ENCODE measurements at places on chromosomes 12 and 14.

DNA sequence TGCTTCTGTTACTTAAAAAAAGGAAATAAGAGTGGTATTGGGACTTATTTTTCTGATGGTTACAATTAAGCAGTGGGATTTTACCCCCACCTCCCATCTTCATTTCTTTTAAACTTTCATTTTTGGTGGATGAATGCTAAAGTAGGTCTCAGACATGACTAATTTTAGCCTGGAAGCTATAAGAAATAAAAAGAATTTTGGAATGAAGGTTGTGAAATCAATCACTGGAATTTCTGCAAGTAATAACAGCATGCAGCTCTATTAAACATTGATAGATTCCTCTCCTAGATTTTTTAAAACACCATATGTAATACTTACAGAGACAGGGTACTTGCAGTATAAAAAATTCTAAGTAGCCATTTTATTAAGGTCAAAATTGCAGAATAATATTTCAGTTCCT, 164.2 kb upstream of the CLEC14A start:
- DNase-seq: no peak

DNA sequence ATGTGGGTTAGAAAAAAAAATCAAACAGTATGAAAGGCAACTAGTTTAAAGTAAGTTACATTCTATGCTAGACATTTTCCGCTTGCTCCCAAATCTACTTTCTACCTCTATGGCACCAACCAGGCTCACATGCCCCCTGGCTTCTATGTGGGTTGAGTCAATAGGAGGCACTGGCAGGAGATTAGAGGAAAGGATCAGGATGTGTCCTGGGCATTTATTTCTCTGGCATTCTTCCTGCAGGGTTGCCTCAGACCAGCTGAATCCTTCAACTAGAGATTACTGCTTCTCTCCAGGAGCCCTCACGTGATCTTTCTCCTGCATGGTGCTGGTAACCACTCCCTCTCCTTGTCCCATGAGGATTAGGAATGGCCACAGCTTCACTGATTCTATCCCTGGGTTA, 14.9 kb upstream of the CCDC60 start:
- DNase-seq: no peak

- no peak for DNase-seq
These were observed 351.0 kb upstream of the FKBP4 start for GRCh38 chr12:2443776-2444175.

- peak; percentile 14 for DNase-seq
These were observed 58.3 kb upstream of the EEA1 start for GRCh38 chr12:92987362-92987761.

DNA sequence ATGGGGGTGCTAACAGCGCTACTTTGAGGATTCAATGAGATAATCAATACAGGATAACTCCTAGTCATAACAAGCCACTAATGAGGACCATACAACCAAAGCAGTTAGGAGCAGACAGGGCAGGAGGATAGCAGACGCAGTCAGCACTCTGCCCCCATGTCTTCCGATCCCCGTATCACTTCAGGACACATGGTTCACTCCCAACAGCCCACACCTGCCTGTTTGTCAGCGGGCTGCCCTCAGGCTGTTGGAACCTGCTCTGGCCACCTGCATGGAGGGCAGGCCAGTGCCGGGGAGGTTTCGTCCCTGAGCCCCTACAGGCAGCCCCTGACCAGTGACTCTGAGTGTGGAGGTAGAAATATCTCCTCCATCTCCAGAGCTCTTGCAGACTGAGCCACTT, 37.1 kb upstream of the LTBP2 start:
- DNase-seq: no peak

GRCh38 chr14:84181072-84181471, 1348.9 kb upstream of the FLRT2 start:
- DNase-seq: no peak

GRCh38 chr12:121334513-121335343, 17.5 kb downstream of the ANAPC5 start:
- DNase-seq: peak; percentile 8

- DNase-seq: no peak
These were observed 763.9 kb downstream of the GALC start for GRCh38 chr14:87229131-87229530.

DNA sequence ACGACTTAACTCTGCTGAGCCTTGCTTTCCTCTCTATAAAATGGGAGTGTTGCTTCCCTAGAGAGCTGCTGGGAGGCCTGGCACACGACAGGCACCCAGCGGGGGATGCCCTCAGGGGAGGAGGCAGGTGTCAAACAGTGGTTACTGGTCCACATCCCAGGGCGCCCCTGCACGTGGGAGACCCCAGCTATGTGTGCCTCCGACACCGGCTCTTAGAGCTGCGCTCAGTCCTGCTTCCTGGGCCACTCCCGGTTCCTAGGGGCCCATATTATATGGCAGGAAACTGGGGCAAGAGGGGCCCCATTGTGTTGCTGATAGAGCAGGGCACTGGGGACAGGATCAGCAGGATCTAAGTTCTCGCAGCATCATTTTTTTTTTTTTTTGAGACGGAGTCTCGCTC, 47.3 kb downstream of the CHGA start:
- DNase-seq: no peak

GRCh38 chr12:57899010-57899662, 42.2 kb upstream of the ATP23 start:
- peak; percentile 96 for DNase-seq

GRCh38 chr12:104598342-104599271, 141.9 kb downstream of the CHST11 start:
- no peak for DNase-seq

DNA sequence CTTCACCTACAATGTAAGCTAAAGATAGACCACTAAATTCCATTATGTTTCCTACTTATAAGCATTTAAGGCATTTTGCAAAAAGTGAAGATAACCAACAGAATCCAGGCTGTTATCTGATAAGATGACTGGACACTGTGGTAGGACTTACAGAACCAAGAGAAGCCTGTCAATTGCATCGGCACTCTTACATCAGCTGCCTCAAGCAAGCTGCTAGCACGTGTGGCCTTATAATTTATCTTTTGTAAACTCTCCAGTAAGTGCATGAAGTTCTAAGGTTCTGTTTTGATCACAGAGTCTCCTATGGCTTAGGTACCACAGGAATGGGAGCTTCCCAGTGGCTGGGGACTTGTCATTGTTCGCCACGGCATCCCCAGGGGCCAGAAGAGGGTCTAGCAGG, 88.7 kb downstream of the TRAFD1 start:
- DNase-seq: no peak

GRCh38 chr14:75158843-75159614, 17.4 kb downstream of the TMED10 start:
- DNase-seq: no peak

- DNase-seq: peak; percentile 49
These were observed 174.2 kb upstream of the SLC38A2 start for GRCh38 chr12:46546634-46547273.

GRCh38 chr12:94575024-94575423, 75.3 kb downstream of the TMCC3 start:
- no peak for DNase-seq

DNA sequence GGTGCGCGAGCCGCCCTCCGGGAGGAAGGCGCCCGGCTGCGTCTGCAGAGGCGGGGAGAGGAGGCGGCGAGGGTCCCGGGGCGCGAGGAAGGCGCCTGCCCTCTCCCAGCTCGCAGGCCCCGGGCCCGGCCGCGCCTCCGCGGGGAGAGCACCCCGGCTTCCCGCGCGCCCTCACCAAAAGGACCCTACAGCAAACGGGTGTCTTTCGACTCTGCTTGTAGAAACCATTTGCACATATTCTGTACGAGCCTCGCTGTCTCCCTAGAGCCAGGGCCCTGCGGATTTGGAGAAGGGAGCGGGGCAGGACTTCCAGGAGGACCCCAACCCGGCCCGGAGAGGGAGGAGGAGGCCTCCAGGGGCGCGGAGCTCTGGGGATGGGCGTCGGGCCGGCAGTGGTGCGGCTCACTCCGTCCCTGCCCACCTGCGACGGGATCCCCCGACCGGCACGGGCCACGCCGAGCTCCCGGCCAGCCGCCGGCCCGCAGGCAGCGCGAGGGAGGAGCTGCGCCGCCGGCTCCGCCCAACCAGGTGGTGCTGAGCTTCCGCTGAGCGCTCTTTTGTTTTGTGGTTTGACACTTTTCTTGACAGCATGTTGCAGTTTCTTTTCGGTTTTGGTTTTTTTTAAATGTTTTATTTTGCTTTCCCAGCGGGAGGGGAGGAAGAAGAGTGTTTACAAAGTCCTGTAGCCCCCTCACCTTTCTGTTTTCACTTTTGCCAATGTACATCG, 103.3 kb upstream of the FKBP4 start:
- peak; percentile 66 for DNase-seq

DNA sequence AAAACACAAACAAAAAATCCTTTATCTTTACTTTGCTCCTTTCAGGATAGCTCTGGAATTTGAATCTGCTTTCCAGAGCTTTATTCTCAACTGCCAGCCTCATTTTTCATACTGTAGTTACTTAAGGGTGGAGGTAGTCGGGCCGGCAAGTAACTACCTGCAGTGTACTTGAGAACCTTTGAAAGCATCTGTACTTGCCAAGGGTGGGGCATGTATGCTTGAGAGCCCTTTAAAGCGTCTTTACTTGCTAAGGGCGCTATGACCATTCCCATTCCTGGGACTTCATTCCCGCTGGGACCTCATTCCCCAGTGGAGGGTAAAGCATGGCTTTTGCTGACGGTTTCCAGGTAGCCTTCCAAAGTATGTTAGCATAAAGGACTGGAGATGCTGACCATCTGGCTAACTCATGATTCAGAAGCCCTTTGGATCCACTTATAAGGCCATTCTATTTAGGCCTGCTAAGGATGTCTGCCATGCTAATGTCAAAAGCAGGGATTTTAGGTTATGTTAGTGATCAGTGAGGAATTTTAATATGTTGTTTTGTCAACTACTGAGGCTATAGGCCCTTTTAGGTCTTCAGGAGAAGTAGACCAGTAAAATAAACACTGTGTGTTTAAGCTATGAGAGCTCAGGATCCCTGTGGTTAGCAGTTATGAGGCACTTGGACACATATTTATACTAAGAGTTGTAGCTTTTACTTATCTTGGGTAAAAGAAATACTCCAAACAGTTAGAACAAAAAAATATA, 74.9 kb downstream of the CRADD start:
- no peak for DNase-seq

DNA sequence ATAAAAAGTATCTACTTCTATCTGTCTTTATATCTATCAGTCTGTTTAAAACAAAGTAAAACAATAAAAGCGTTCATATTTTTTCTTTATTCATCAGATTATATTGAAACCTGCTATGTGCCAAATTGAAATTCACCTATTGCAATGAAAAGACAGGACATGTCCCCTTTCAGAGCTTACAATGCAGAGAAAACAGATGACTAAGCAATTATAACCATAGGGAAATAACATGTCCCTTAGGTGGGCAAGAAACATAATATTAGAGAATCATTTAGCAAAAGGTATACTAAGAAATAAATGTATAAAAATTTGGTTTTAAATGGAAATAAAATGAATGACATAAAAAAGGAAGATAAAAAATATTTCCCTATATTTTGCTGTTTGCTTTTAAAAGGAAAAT, 1421.3 kb downstream of the FSCB start:
- no peak for DNase-seq

DNA sequence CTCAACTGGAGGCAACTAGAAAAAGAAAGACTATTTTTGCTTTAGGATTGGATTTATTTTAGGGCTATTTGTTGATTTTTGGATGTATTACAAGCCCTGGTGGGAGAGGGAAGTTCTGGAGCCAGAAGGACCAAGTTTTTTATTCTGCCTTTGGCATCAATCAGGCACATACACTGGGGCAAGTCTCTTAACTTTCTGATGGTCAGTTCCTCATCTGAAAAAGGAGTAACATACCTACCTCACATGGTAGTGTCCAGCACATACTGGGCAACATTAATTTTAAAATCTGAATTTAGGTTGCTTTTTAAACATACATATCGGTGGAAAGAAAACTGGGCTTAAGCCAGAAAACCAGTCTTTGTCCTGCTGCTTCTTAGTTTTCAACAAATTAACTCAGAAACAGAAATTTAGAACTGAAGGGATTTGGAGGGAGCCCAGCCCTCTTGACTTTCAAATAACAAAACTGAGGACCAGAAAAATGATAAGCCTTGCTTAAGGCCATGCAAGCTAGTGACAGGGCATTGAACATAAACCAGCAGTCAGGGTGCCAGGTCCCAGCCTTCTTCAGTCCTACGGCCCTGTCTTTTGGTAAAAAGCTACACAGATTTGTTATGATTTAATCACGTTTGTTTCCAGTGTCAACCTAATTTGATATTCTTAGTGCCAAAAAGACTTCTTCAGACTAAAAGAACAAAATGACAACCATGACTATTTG, 90.2 kb upstream of the SLC38A2 start:
- no peak for DNase-seq

DNA sequence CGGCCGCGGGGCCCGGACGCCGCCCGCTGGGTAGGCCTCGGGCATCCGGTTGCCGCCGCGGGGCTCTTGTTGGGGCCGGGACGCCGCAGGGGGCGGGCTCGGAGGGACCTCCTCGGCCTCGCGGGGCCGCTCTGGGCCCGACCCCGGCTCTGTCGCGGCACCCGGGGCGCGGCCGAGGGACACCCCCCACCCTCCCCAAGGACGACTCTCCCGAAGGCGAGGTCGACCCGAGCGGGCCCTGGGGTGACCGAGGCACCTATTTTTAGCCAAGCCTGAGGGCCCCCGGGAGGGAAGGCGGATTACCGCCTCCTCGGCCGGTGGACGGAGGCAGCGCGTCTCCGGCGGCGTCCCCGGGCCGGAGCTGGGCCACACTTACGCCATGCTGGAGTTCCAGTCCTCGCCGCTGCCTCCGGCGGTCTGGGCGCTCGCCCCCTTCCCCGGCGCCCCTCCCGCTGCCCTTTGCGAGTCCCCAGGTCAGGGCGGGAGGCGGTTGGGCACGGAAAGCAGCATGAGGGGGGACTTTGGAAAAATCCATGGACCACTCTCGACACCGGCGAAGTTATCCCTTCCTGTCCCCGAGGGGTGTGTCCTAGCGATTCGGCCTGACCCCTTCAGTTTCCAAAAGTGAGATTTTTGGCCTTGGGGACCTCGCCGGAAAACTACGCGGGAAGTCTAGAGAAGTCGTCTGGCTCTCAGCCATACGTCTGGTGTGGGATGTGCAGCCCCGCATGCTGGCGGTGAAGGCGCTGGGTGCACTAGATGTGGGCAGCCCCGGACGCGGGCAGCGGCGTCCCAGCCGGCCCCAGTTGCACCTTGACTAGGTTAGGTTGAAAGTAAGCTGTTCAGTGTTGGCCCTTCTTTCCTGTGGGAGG, 699 bp downstream of the KTN1 start:
- peak; percentile 65 for DNase-seq

GRCh38 chr14:41609704-41610183, 3.1 kb downstream of the LRFN5 start:
- DNase-seq: peak; percentile 25

- DNase-seq: no peak
These were observed 31.7 kb upstream of the A2M start for GRCh38 chr12:9147461-9147860.

DNA sequence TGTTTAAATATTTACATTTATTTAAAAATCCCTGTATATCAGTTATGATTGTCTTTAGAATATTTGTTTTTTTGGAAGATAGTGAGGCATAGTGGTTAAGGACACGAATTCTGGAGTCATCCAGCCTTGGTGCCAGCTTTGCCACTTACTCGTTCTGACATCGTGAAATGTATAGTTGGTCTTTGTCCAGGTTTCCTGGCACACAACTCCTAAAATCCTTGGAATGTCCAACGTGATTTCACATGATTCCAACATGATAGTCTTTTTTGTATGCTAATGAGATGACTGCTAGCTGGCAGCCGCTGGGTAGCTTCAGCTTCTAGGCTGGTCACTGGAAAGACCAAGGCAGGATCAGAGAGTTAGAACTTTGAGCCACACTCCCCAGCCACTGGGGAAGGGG, 64.8 kb downstream of the PRICKLE1 start:
- DNase-seq: no peak
